NCI-H2081 treated with DMSO at 0.1 percent for 48 hours (cell line): ENCODE measurements at places on chromosomes 1 and 21.

DNA sequence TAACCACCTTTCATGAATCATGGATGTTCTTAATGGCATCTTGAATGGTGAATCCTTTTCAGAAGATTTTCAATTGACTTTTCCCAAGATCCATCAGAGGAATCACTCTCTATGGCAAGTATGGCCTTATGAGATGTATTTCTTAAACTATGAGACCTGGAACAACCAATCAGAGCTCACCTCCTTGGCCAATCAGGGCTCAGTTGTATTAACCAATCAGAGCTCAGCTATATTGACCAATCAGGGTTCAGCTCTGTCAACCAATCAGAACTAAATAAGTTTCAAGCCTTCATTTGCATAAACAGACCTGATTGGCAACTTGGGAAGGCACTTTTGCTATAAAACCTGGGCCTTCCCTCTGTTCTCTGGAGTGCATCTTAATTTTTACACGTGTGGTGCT is 13.6 kb upstream of the FAM3B start:
- no peak for DNase-seq

DNA sequence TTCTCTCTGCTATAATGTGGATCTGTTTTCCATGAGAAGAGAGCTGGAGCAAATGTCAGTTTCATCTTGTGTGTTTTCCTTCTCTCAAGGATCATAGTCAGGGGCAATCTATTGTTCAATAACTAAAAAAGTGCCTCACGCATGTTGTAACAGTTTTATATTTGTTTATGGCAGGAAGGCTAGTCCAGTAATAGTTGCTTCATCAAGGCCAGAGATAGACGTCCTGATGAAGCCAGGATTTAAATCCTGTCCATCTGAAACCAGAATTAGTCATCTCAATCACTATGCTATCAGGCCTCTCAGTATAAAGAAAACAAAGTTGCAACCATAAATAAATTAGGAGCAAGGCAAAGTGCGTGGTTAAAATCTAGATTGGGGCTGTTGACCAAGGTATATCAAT is 30.2 kb upstream of the DUSP10 start:
- no peak for DNase-seq

DNA sequence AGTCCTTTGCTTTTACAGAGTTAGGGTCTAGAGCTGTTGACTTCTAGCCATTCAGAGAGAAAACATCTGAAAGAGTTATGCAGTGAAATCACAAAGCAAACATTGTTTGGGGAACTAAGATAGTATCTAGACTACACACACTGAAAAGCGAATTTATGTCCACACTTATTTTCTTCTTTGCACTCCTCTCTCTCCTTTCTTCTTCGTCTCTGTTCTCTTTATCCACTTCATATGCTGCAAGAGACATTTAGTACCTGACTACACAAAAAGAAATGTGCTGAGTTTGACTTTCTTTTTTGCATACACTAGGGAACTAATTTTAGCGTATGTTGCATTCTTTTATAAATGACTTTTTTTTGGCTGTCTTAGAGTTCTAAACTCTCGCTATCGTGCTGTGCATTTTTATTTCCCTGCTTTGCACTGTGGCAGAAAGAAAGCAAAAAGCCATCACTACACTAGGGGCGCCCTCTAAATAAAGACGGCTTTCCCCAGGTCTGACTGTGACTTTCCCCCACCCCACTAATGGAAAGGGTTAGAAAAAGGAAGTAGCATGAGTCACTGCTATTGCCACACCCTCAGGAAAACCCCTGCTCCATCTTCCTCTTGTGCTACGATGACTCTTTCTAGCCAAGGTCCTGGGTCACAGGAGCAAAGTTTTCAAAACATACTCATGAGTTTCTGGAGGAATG is 65.7 kb downstream of the MAP3K7CL start:
- no peak for DNase-seq

- no peak for DNase-seq
Observed at GRCh38 chr1:23895082-23895481, 18.1 kb downstream of the CNR2 start.

- DNase-seq = no peak
Observed at GRCh38 chr1:64745181-64745985, 508 bp downstream of the RAVER2 start.

DNA sequence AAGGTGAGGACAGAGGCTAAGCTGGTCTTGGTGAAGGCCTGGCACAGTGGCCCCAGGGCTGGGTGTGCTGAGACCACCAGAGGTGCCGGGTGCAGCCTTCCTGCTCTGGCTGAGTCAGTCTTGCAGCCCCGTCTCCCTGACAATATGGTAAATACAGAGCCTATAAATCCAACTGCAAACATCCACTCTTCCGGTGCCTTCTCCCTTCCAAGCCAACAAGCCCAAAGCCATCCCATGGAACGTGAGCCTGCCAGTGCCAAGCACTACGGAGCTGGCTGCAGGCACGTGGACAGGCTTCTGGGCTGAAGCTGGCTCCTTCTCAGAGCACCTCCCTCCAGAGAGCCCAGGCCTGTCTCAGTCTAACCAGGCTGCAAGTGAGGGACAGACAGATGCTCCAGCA is 70.0 kb downstream of the TRABD2B start:
- no peak for DNase-seq

GRCh38 chr1:29249951-29250581 is 13.7 kb downstream of the PTPRU start:
- no peak for DNase-seq

- no peak for DNase-seq
Observed at GRCh38 chr21:37405629-37406028, 39.1 kb downstream of the DYRK1A start.

DNA sequence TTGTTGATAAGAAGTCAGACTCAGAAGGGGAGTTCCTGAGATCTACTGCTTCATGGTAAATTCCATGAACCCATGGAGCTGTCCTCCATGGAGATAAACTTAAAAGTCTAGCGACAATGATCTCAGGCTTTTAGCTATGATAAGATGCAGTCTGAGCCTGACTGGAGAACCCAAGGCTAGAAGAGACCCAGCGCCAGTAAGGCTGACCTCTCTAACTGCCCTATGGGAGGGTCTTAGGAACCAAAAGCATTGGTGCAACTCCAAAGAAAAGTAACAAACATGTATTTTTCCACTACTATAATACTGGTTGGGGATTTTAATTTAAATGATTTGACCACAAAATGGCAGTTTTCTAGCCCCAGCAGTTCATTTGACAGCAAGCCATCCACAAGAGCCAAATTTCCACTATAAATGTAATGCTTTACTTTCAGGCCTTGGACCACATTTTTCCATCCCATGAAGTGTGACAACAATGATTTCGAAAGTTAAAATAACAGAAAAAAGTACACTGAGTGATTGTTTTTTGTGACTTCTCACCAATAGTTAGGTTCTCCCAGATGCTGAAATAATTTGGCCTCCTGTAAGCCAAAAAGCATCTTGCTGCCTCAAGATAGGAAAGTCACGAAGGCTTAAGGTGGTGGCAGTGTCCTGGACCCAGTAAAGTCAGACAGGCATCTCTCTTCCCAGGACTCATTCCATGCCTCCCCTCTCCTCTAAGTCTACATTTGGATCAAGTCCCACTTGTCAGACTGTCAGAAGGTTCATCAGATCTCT is 43.1 kb upstream of the EXOSC10 start:
- no peak for DNase-seq

GRCh38 chr1:110120960-110121561 is 8.8 kb downstream of the UBL4B start:
- DNase-seq = no peak

- no peak for DNase-seq
Observed at GRCh38 chr1:229900220-229900619, 166.8 kb upstream of the GALNT2 start.

DNA sequence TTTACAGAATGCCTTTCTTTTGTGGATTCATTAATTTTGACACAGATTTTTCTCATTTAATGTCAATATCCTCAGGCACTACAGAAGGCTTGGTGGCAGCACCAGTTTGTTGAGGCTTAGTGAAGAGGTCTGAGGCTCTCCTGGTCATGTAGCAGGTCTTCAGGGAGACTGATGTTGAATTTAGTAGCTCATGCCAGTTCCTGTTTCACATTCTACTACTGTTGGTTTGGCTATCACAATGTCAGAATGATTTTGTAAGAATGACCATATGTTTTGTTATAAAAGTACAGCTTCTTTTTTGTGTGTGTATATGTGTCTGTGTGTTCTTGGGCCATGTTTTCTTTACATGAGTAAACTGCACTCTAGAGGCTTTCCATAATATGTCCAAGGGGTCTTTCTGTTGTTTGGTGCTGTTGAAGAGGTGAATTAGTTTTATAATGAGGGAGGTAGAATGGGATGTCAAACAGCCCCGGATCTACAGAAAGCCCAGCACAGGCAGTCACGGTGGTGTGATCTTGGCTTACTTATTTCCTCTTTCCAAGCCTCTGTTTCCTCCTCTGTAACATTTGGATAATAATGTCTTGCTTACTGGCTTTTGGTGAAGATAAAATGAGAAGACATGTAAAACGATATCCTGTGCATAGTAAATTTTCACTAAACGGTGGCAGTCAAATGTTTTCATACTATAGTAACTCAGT is 32.0 kb downstream of the C1orf21 start:
- DNase-seq = no peak

DNA sequence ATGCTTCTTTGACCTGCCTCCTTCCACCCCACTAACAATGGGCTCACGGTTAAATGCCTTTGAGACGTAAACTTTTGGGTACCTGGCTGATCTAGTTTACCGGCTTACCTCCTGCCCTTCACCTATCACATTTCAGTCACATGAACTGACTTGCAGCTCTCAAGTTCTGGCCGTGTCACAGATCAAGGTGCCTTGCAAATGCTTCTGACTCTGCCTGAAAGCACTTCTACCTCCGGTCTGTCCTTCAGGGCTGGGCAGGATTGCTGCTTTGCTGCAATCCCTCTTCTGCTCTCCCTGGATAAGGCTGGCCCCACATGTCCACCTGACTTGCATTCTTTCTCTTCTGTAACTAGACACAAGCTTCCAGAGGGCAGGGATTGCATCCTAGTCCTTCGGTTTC is 69.0 kb downstream of the GRIK1 start:
- no peak for DNase-seq

- no peak for DNase-seq
Observed at GRCh38 chr1:169250795-169251194, 116.8 kb downstream of the NME7 start.

DNA sequence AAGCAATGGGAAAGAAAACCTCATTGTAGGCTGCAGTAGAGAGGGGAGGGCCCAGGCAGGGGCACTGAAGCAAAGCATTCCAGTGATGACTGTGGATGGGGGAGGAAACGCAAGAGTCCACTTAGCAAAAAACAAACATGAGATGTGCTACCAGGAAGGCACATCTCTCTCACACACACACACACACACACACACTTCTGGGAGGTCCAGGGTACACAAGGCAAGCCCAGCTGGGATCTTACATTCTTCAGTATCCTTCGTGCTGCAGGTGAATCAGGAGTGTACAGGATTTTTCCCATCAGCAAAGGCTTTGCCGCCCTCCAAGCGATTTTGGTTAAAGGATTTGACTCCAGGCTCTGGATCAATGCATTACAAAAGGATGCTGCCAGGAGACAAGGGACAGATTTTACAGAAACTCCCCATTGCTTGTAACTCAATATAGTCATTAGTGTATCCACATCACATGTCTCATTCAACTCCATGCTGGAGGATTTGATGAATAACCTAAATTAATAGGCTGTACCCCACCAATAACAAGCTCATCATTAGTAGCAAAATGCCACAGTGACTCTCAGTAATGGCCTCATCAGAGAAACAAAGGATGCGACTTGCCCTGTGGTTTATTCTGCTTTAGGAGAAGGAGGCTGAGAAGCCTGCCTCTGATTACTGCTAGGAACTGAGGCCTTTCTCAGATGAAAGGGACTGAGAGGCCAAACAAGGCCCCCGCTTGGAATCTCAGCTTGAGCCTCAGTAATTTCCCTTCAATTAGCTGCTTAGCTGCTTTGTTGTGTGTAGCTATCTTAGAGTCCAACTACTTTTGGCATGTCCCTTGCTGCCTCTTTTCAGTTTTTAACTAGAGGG is 41.6 kb downstream of the ABCA4 start:
- no peak for DNase-seq

DNA sequence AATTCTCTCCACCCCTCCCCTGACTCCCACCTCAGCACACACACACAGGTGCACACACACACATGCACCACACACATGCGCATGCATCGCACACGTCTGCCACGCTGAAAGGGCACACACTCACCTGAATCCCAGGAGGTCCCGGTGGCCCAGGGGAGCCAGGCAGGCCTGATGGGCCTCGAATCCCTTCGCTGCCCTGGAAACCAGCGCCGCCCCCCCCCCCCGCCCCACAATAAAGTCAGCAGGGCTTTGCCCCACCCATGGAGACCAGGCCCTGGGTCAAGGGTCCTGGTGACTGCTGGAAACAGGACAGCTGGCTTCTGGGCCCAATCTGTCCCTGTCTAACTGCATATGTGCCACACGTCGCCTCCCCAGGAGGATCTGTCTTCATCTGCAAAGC is 17.8 kb upstream of the PEF1 start:
- DNase-seq = no peak
